CD4-positive, alpha-beta T cell treated with Interleukin-4 for 4 hours (primary cell): ENCODE measurements at places on chromosomes 1 and 21.

- no peak for DNase-seq
Observed at GRCh38 chr1:55679971-55680370, 464.8 kb upstream of the USP24 start.

DNA sequence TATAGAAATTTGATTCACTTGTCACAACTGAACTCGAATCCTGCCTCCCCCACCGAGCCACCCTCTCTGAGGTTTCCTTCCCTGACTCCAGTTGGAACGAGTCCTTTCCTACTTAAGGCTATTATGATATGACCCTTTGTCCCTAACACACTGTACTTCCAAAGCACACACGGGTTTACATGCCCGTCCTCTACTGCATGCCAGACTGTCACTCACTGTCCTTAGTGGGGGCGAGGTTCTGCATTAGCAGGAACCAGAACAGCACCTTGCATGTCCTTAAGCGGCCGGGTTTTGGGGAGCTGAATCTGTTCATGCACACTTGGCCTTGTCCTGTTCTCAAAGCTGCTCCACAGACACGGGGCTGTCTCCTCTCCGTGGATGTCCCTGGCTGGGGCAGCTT lies 164.6 kb upstream of the KCNJ6 start:
- DNase-seq: no peak

DNA sequence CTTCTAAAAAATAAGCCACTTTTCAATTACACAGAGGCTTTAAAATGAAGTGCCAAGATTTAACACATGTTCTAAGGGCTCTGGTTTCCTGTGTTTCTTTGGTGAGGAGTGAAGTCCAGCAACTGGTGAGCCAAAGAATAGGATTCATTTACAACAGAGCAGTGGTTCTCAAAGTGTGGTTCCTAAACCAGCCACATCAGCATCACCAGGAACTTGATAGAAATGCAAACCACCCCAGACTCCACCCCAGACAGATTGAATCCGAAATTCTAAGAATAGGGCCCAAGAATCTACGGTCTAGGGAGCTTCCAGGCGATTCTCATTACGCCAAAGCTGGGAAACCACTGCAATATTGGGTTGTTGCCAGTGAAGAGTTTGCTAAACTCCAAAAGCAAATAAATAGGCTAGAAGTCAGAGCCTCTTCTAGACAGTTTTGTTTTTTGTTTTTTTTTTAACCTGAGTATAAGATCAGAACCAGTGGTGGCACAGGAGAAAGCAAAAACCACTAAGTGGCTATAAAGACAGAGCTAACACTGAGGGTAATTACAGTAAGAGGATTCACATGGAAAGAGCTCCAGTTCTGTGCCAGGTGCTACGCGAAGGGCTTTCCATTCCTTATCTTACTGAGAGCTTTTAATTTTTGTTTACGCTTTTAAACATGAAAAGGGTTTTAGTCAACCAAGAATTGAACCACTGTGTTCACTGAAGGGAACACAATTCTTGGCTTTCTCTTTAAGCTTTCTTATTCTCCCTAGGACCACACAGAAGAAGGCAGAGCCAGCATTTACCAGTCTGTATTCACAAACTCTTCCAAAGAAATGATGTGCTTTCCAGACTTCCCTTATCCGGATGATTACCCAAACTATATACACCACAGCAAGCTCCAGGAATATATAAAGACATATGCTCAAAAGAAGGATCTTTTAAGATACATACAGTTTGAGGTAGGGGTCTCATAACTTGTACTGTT lies 42.4 kb upstream of the FMO2 start:
- DNase-seq: no peak

- DNase-seq: no peak
Observed at GRCh38 chr1:221937155-221937953, 195.5 kb upstream of the DUSP10 start.

GRCh38 chr1:156897078-156897825 lies 3.7 kb downstream of the PEAR1 start:
- DNase-seq: no peak

GRCh38 chr1:198699167-198700015 lies 60.6 kb downstream of the PTPRC start:
- peak; percentile 71 for DNase-seq

GRCh38 chr1:223551610-223552009 lies 113.9 kb downstream of the CAPN8 start:
- DNase-seq: no peak

GRCh38 chr1:28577052-28577678 lies 14.9 kb upstream of the RAB42 start:
- DNase-seq: no peak

DNA sequence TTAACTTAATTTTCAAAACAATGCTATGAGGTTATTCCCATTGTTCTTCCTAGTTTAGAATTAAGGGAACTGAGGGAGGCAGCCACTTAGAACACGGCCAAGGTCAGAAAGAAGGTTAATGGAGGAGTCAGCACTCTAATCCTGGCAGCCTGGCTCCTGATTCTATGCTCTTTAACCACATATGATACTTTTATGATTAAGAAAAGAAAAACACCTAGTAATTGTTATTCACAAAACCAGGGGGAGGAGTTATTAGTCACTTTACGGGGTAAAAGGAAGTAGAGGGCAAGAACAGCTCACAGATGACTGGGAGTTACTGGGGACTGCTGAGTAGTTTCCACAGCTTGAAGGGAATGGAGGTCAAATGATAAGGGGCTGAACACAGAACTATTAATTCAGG lies 38.6 kb downstream of the GADD45A start:
- DNase-seq: peak; percentile 21

DNA sequence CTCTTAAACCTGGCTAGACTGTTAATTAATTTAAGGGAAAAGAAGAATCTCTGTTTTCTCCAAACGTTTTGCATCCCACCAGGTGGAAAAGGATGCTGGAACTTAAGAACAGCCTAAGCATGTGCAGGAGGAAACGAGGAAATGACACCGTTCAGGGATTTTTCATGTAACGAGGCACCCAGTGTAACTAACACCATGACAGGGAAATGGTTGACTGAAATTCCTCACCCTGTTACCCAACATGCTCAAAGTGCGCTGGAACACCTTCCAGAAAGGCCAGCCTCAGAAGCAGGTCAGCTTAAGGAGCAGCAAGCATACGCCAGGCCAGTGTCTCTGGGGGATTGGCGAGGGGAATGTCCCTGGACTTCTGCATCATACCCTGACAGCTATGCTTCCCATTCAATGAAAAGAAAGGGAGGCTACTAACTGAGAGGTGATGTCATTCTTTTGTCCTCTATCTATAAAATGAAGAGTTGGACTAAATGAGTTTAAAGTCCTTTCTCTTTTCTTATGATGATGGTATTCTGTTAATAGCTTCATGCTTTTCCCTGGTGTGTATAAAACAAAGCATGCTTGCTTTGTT lies 21.6 kb downstream of the TNN start:
- DNase-seq: no peak

- DNase-seq: no peak
Observed at GRCh38 chr21:34790834-34791233, 122.0 kb downstream of the CLIC6 start.

DNA sequence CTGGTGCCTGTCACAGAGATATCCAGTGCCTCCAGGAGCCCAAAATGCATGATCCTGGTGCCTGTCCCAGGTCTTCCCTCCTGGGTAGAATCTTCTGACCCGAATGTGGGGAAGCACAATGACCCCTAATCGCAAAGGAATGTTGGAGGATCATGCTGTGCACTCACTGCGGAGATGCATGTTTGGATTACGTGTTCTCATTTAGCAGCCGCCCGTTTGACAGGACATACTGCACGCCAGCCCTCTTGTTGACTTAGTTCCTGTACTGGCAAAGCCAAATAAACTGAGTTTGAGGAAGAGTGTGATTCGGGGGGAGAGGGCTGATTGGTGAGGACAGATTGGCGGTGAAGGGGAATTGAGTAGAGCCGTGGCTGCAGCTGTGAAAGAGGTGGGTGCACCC lies 85.9 kb upstream of the SIM2 start:
- DNase-seq: no peak

DNA sequence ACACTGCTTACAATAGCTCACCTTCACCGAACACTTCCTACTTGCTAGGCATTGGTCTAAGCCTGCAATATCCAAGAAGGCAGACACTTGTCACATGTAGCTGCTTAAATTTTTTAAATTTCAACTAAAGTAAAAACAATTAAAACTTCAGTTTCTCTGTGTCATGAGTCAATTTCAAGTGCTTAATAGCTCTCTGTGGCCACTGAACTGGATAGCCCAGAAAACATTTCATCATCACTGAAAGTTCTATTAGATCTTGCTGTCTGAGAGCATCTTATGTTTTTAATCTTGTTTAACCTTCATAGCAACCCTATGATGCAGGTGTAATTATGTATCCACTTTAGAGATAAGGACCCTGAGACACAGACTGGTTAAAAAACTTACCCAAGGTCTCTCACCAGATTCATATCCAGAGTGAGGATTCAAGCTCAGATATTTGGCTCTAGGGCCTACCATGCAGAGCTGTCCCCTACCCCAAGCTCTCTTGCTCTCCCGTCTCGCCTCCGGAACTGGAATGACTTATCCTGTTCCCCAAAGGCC lies 2.6 kb upstream of the FCRL6 start:
- DNase-seq: no peak

DNA sequence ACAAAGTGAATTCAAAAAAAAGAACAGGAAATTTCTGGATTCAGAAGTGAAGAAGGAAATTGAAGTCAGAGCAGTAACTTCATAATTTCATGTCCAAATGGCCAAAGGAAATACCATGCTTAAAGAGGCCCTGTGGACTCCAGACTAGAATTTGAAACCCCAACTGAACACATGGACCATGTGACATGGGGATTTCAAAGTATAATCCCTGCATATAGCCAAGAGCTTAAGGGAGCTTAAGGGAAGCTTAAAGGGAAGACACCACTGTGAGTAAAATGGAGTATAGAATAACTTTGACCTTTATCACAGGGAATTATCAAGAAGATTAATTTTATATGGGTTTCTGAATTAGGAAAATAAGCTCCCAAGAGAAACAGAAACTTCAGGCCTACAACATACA lies 241.8 kb upstream of the POGK start:
- no peak for DNase-seq

DNA sequence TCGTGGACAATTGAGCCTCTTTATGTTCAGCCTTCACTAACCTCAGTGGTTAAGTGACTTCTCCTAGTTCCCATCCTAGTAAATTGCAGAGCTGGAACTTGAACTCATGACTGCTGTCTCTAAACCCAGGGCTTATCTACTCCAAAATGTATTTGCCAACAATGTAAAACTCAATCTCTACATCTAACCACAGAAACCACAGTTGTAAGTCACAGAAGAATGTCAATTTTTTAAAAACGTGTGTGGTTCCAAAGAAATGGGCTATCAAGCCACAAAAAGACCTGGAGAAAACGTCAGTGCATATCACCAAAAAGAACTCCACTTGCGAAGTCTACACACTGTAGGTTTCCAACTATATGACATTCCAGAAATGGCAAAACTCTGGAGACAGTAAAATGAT lies 172.6 kb upstream of the HMCN1 start:
- peak; percentile 81 for DNase-seq

DNA sequence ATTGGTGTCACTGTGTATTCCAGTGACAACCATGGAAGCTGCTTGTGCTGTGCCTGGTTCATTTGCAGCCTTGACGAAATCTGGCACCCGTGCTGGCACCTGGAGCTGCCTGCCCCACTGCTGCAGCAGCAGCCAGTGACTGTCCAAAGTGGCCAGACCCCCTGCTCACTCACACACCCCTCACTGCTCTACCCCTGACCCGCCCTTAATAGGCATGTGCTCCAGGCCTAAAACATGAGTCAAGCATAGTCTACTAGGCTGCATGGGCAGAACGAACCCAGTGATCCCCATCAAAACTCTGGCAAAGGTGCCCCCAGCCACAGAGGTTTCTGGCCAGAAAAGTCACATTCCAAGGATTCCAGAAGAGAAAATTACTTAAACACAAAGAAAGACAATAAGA lies 7.7 kb downstream of the PRAMEF1 start:
- no peak for DNase-seq

DNA sequence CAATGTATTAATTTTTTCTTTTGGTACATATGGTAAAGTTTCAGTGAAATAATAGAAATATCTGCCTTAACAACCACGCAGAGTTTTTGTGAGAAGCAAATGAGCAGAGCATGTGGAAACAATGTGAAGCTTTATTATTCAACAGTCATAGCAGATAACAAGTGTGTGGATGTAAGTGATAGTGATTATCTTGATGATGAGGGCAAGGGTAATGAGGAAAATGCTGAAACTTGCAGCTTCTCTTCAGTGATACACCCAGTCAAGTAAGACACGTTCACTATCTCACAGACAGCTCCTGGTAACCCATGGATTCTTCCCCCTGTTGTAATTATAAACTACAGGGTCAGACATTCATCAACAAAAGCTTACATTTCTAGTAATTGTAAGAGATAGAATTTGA lies 14.6 kb upstream of the OR2L5 start:
- no peak for DNase-seq

GRCh38 chr1:1477206-1477605 lies 5.6 kb downstream of the ATAD3B start:
- no peak for DNase-seq

GRCh38 chr21:45011911-45012661 lies 62.3 kb upstream of the ADARB1 start:
- no peak for DNase-seq

DNA sequence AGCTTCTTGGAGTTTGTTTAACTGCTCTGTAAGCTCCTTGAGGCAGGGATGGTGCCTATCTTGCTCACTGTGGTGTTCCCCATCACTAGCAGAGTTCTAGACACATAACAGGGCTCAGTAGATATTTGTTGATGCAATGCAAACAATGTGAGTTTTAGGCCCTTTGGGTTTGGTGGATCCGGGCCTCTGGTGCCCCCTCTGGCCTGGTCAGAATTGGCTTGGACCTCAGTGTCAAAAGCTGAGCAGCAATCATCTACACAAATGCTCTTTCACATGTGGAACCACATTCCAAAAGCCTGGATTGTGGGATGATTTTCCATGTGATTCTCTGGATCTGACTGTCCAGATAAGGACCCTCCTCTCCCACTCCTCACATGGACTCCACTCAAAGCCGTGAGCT lies 53.4 kb upstream of the BCAR3 start:
- no peak for DNase-seq

DNA sequence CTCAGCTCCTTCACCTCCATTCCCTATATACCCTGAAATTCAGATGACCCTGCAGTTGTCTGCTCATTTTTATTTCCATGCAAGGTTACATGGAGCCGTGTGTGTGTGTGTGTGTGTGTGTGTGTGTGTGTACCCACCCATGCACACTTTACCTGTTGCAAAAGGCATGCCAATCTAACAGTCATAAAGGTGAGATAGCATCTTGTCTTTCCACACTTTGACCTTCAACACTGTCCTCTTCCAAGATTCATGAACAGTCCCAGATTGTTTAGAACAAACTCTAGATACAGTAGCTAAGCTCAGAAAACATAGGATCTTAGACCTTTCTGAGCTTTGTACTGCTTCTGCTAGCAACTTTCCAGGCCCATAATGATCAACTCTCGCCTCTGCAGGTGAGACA lies 9.5 kb downstream of the LRRN2 start:
- DNase-seq: no peak

- no peak for DNase-seq
Observed at GRCh38 chr1:169487561-169487960, 1.8 kb upstream of the SLC19A2 start.

DNA sequence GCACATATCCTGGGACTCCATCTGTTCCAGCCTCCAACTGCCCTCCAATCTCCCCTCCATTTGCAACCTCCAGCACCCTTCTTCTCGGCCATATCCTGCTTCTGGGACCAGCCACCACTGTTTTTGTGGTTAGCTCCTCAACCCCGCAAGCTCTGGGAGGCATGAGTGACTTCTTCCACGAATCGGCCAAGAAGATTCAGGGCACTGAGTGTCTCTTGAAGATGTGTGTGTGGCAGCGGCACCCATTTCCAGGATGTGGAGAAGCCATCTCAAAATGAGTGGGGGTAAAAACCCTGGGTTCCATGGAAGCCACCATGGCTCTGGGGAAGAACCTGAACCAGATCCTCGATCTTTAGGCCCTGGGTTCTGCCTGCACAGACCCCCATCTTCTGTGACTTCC lies 194.6 kb downstream of the SLC45A1 start:
- no peak for DNase-seq
